ENCODE measurements at places on chromosomes 2 and 18.

- DNase-seq, result peak; percentile 6
These were observed 40.8 kb upstream of the RPRM start for GRCh38 chr2:153519257-153519875.

DNA sequence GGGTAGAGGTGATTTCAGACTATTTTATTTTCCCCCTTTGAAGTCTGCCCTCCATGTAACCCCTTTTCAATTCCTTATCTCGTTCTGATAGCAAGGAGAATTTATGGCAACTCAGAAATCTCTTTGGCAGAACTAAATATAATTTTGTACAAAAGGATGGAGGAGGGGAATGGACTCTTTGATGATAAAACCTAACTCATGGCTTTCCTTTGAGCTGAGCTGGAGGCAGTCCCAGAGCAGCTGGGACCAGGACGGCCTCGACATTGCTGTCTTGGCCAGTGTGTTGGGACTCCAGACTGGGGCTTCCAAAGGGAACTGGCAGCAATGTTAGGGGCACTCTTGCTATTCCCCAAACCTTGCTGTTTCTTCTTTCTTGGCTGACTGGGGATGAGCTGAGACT lies 47.7 kb downstream of the PAX8 start:
- DNase-seq, result no peak

DNA sequence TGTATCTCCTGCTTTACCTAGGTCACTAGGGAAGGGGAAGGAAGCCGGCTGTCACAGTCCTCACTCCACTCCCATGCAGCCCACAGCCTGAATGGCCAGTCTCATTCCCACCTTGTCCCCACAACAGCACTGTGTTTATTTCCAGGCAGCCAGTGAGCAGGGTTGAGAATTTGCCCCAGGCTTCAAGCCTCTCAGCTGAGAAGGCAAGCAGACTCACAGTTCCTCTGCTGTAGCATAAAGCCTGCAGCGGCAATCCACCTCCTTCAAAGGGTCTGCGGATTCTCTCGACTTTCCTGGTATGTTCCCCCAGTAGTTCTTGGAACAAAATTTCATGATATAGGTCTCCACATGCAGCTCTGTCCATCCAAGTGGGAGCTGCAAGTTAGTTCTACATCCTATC lies 262.9 kb upstream of the GULP1 start:
- DNase-seq, result no peak

- DNase-seq, result no peak
These were observed 4.5 kb downstream of the ATIC start for GRCh38 chr2:215316336-215316735.

All from central memory CD4-positive, alpha-beta T cell (primary cell).